ENCODE measurements at places on chromosomes 3 and 15. TPM values are rescaled to one million over a fixed set of nuclear protein-coding genes. Genes with fewer than 3 reads are reported as not detected.

Gene MAN2C1
- total RNA-seq = 71.4 TPM

Gene FETUB
- not detected for total RNA-seq

Gene SCN11A
- 0.03 TPM for total RNA-seq

Gene PPARG
- 4.4 TPM for total RNA-seq

Gene GREM1
- total RNA-seq = 2.1 TPM

Gene XYLB
- total RNA-seq = 6.9 TPM

Gene CCNB2
- 0.28 TPM for total RNA-seq

Gene TMEM43
- total RNA-seq = 31.2 TPM

Gene FMN1
- total RNA-seq = 3.3 TPM

DNA sequence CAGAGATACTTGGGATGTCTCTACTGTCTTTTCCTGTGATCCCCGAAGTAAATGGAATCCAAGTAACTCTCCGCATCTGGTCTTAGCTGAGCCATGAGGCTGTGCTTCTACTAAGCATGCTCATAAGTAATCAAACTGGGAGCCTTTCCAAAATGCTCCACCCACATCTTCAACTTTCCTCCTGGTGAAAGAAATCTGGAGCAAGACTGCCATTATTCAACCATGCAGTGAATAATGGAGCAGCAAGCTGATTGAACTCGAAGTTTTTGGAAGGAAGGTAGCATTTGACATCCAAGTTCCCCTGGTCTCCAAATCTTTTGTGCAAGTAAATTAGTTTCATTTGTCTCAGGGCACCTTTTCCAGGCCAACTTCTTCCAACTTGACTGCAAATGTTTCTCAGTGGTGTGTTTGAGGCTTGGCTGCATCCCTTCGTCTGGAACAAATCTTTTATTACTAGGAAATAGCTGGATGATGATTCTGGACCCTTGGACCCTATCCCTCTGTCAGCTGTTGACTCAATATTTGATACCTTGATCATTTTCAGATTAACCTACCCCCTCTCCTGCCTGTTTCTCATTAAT, 19.4 kb downstream of the GXYLT2 start:
- no peak overlapping the region for H3K4me3 ChIP-seq
- no peaks in the 10 kb centered on the region for H3K36me3 ChIP-seq
- no peak overlapping the region for H3K27ac ChIP-seq
- no peaks in the 10 kb centered on the region for H3K27me3 ChIP-seq

DNA sequence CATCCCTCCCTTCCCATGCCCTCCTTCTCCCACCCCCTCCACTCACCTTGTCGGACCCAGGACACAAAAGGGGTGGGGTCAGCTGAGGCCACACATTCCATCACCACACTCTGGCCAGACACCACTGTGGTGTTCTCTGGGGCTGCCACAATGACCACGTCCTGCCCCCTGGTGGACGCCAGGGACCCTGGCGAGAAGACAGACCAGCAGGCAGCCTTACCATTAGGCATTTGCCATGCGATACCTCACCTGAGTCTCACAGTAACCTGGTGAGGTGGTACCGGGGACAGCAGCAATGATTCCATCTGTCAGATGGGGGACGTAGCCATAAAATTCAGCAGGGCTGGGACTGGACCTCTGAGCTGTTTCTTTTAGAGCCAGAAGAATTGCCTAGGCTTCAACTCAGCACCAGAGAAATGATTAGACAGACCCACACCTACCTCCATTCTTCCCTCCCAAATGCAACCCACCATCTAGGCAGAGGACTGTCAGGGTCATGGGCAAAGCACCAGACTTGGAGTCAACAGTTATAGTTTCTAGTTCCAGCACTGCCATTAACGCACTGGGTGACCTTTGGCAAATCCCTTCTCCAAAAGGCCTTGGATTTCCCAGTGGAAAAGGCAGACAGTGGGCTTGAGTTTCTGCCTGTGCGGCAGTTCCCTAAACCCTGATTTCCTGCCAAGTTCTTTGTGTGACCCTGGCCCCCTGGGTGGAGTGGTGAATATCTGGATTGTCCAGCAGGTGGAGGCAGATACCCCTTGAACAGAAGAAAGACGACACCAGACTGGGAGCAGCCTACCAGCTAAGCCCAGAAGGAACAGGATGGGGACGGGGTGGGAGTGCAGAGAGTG, 21.8 kb downstream of the IGDCC4 start:
- no peaks in the 10 kb centered on the region for H3K4me1 ChIP-seq
- peak; percentile 86 for DNase-seq
- no peak overlapping the region for H3K4me3 ChIP-seq
- H3K27ac ChIP-seq = no peak overlapping the region
- H3K27me3 ChIP-seq = no peaks in the 10 kb centered on the region

DNA sequence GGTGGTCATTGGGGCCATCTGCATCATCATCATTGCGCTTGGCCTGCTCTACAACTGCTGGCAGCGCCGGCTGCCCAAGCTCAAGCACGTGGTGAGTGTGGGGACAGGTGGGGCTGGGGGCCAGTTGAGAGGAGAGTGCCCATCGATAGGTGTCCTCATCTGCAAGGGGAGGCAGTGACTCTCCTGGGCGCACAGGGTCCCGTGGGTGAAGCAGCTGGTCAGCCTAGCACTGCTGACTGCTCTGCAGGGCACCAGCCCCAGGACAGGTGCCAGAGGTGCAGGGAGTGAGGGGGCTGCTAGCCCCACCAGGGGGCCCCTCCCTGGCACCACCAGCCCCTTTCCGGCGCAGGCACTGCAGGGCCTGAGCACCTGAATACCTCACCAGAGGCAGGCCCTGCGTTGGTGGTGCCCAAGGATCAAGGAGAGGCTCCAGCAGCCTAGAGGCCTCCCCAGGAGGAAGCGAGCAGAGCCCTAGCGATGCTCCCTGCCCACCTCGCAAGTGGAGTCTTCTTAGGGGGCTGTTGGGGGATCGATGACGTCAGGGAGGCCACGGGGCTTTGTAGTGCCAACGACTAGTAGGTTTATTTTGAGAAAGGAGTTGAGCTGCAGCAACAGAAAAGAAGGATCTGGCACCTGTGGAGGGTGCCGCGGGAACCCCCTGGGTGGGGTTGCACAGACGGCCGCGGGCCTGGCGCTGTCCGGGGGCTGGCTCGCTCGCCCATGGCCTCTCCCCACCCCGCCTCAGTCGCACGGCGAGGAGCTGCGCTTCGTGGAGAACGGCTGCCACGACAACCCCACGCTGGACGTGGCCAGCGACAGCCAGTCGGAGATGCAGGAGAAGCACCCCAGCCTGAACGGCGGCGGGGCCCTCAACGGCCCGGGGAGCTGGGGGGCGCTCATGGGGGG, 976 bp upstream of the ABTB1 start:
- H3K4me3 ChIP-seq = peak overlapping the region; percentile 80
- H3K4me1 ChIP-seq = peaks cover 6% of the 10 kb centered on the region
- no peaks in the 10 kb centered on the region for H3K27me3 ChIP-seq
- H3K36me3 ChIP-seq = no peaks in the 10 kb centered on the region
- H3K27ac ChIP-seq = peak overlapping the region; percentile 60

DNA sequence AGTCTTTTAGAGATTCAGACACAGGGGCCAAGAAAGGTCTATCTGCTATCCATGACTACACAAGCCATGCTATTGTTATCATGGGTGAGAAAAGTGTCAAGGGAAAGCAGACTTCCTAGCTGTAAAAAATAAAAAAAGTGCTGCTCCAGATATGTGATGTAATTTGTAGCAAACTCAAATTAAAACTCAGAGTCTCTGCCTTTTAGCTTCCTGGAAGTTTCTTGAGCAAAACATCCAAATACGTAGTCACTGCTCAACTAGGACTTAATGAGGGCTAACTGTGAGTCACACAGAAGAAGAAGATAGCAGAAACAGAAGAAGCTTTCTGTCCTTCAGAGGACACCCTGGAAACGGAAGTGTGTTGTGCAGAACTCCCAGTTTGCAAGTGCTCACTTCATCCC, 393.4 kb upstream of the NR2F2 start:
- no peaks in the 10 kb centered on the region for H3K36me3 ChIP-seq
- no peak overlapping the region for H3K27ac ChIP-seq
- no peak for DNase-seq
- H3K4me1 ChIP-seq = no peaks in the 10 kb centered on the region
- no peaks in the 10 kb centered on the region for H3K27me3 ChIP-seq
- H3K4me3 ChIP-seq = no peak overlapping the region

DNA sequence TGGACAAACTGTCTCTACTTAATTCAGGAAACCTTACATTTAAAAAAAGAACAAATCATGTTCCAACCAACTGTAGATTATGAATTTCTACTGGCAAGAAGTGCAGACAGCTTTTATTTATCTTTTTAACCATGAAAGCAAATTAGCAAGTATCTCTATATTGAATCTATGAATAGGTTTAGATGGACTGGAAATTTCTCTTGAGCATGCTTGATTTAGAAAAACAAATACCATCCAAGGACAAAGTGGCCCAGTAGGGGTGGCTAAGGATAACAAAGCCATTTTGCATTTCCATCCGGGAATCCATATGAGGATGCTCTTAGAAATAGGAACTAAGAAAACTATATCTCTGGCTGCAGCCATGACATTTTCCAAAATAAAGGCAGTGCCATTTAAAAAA, 150.6 kb downstream of the KCNMB2 start:
- H3K4me3 ChIP-seq = no peak overlapping the region
- H3K4me1 ChIP-seq = no peaks in the 10 kb centered on the region
- H3K27me3 ChIP-seq = no peaks in the 10 kb centered on the region
- DNase-seq = no peak

DNA sequence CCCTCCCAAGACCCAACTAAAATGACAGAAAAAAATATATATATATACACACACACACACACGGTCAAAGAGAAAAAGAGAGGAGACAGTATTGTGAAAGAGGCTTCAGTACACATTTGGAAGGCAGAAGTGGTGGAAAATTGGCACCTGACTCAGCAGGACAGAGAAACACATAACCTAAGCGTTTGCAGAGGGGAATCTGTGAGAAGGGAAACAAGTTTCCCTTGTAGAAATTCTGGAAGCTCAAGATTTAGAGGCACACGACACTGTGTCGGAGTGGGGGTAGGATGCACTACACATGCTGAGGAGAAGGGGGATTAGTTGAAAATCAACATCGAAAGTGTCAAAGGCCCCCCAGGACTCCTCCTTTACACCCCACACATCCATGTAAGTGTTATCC, 53.1 kb downstream of the PAK2 start:
- H3K27ac ChIP-seq = peak overlapping the region; percentile 33
- no peak overlapping the region for H3K4me3 ChIP-seq
- H3K4me1 ChIP-seq = no peaks in the 10 kb centered on the region

- H3K27me3 ChIP-seq = no peaks in the 10 kb centered on the region
- DNase-seq = peak; percentile 9
- no peaks in the 10 kb centered on the region for H3K4me1 ChIP-seq
- H3K27ac ChIP-seq = no peak overlapping the region
- H3K4me3 ChIP-seq = no peak overlapping the region
- no peaks in the 10 kb centered on the region for H3K36me3 ChIP-seq
Measured at GRCh38 chr15:51647128-51647562, 24.6 kb upstream of the DMXL2 start.

- no peaks in the 10 kb centered on the region for H3K36me3 ChIP-seq
- no peak overlapping the region for H3K4me3 ChIP-seq
- no peaks in the 10 kb centered on the region for H3K27me3 ChIP-seq
- no peaks in the 10 kb centered on the region for H3K4me1 ChIP-seq
Measured at GRCh38 chr3:177447938-177448337, 250.7 kb upstream of the TBL1XR1 start.

DNA sequence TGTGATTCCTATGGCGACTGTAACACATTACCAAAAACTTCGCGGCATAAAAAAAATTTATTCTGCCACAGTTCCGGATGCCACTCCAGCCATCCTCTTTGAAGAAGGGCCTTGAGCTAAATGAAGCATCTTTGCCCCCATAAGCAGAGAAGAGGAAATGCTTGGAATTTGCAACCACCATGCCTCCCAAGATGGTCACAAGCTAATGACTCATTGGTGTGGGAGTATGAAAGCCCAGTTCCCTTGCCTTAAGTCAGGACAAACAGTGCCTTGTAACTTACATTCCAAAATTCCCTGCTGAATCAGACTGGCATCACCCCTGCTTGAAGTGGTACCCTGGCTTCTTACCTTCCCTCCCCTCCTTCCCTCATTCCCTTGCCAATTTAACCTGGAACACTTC, 1077.4 kb downstream of the EPHA3 start:
- no peaks in the 10 kb centered on the region for H3K36me3 ChIP-seq
- no peaks in the 10 kb centered on the region for H3K27me3 ChIP-seq
- no peak overlapping the region for H3K4me3 ChIP-seq

DNA sequence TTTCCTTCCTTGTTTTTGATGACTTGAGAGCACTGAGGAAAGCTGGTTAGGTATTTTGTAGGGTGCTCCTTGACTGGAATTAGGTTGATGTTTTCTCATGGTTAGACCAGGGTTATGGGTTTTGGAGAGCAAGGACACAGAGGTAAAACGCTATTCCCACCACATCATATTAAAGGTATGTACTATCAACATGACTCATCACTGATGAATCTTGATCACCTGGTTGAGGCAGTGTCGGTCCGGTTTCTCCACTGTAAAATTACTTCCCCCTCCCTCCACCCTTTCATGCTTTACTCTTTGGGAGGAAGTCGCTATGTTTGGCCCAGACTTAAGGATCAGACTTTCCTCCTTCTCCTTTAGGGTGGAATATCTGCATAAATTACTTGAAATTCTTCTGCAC, 201.6 kb downstream of the EDEM1 start:
- no peaks in the 10 kb centered on the region for H3K4me1 ChIP-seq
- DNase-seq = no peak
- no peak overlapping the region for H3K27ac ChIP-seq
- H3K27me3 ChIP-seq = no peaks in the 10 kb centered on the region
- H3K4me3 ChIP-seq = no peak overlapping the region

DNA sequence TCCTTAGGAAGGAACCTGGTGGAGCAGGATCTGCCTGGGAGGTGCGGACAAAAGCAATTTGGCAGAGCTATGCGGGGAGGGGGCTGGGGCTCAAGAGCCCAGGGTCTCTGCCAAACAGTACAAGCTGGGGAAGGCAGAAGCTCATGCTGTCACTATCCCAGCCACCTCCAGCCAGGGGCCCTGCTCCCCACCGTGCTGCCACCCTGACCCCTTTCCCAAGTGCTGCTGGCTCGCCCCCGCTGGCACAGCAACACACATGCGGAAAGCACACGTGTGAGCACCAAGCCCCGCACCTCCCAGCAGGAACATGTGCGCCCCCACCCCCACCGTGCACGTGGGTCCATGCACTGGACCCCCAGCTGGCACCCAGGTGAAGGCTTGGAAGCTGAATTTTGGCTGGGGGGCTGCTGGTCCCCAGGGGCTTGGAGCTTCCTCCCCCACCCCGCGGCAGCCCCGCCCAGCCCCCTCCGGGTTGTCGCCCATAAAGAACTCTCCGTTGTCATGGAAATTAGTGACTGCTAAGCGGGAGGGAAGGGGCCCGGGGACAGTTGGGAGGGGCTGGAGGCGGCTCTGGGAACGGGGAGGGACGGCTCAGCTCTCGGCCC, 742 bp downstream of the CAMKV start:
- H3K4me1 ChIP-seq = no peaks in the 10 kb centered on the region
- no peak for DNase-seq
- H3K27ac ChIP-seq = no peak overlapping the region
- H3K36me3 ChIP-seq = no peaks in the 10 kb centered on the region
- H3K4me3 ChIP-seq = no peak overlapping the region

GRCh38 chr3:142889212-142890014, 530 bp upstream of the PCOLCE2 start:
- H3K4me1 ChIP-seq = no peaks in the 10 kb centered on the region
- no peaks in the 10 kb centered on the region for H3K27me3 ChIP-seq
- peak overlapping the region; percentile 44 for H3K4me3 ChIP-seq

- H3K27me3 ChIP-seq = no peaks in the 10 kb centered on the region
- peak overlapping the region; percentile 26 for H3K27ac ChIP-seq
- no peaks in the 10 kb centered on the region for H3K36me3 ChIP-seq
- H3K4me3 ChIP-seq = no peak overlapping the region
Measured at GRCh38 chr3:188158731-188159310, 4.9 kb downstream of the LPP start.
